ENCODE measurements at places on chromosomes 1 and 21.

DNA sequence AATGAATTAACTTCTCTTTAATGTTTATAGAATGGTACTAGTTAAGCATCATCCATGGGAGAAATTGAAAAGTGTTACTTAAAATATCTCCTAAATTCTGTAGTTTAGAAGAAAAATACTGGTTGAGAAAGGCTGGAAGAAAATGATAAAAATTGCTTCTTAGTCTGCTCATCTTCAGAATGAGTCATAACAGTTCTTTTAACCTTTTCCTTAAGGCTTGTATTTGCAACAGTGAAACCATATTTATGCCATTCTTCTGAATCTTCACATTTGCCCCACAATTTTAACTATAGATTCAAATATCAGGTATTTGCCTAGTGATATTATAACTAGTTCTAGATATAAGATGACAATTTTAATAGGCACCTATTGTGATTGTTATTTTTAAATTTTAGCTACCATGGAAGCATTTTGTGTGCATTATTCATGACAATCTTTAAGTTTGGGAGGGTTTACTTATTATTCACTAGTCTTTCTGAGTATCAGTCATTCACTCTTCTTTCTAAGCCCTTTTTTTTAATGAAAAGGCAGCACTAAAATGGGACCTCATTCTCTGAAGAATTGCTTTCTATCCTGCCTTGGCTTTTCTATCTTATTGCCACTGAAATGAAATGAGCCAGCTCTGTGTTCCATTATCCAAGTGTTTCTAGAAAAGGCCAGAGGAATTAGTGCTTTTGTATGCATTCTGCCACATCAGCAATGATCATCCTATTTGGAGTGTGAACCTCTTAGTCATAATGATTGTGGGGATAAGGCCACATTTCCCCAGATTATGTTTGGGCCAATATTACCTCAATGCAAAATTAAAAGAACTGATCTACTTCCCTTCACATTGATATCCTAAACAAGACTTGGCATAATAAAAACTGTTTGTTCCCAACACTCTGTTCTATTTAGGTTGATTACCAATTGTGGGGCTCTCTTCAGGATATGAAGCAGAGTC is 58.4 kb downstream of the SAMSN1 start:
- no peak for DNase-seq

DNA sequence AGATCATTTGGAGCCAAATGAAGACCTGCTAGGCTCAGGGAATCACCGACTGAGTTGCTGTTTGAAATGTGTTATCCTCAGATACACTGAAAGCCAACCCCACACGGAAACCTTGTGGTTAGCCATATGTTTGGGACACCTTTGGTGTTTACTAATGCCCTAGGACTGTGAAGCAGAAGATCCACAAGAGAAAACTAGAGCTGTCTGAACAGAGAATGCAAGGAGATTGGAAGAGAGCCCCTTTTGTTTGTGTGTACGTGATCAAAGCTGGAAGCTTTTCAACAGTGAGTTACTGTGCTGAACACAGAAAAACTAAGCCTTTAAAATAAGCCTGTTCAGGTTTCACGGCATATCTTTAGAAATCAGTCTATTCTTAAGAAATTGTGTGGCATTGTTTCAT is 908.2 kb upstream of the ADGRL2 start:
- no peak for DNase-seq

- DNase-seq, result no peak
Observed at GRCh38 chr1:243447347-243447746, 191.5 kb downstream of the SDCCAG8 start.

- DNase-seq, result no peak
Observed at GRCh38 chr1:203039609-203040512, 13.6 kb downstream of the PPFIA4 start.

DNA sequence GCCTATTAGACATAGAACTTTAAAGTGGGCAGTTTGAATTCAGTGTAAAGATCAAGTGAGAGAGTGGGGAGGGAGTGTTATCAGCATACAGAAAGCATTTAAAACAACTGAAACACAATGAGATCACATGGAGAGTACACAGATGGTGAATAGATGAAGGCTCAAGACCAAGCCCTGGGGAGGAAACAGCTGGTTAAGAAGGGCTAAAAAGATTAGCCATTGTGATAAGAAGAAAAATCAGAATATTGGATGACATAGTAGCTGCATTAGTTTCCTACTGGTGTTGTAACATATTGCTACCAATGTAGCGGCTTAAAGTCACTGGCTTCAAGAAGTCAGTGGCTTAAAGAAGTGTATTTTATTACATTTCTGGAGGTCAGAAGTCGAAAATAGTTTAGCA is 443.4 kb upstream of the RGS18 start:
- DNase-seq, result no peak

- DNase-seq, result no peak
Observed at GRCh38 chr21:44253832-44254710, 7.6 kb downstream of the DNMT3L start.

DNA sequence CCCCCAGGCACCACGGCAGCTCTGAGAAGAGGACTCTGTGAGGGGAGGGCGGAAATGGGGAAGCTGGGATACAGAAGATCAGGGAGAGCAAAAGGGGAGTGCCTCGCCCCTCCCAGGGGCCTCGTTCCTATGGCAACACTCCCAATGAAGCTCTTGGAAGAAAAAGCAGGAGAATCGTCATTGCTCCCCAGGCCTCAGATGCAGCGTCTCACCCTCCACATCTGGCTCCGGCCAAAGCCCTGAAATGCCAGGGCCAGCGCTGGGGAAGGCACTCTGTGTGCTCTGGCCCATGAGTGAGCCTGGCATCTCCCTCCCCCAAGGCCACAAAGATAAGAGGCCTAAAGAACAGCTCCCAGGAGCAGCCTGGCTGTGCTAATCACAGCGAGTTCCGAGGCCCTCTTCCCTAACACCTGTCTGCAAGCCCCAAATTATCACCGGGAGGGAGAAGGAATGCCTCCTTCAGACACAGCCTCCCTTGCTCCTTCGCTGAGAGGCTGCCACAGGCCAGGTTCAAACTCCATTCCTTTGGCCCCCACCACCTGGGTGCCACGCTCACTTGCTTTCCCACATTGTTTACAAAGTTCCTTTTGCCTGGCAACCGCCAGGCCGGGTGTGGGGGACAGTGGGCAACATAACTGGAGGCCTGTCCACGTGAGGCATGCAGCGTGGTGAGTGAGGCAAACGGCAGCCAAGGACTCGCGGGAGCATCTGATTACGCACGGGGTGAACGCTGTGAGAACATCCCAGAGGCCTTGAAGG is 27.8 kb downstream of the ECE1 start:
- DNase-seq, result no peak

DNA sequence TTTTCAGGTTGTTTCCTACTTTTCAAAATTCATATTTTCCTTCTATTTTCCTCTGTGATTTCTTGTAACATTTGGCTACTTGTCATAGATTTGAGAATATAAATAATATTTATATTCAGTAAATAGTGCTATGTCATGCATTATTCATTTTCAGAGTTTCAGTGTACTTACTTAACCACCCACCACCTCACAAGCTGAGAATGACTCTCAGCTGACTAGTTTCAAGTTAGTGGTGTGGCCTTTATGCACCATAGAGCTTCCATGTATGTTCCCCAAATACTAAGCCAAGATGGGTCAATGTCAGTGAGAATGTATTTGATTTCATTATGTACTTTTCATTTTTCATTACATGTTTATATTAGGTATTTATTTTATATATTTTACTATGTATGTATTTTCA is 56.9 kb upstream of the RGS1 start:
- no peak for DNase-seq

Data from stimulated activated CD8-positive, alpha-beta memory T cell treated with anti-CD3 and anti-CD28 coated beads, Interleukin-7, amount 100 ng/mL, for 1 hour (primary cell).